ENCODE measurements at places on chromosomes 2 and 18. TPM values are rescaled to one million over a fixed set of nuclear protein-coding genes. Genes with fewer than 3 reads are reported as not detected.

DNA sequence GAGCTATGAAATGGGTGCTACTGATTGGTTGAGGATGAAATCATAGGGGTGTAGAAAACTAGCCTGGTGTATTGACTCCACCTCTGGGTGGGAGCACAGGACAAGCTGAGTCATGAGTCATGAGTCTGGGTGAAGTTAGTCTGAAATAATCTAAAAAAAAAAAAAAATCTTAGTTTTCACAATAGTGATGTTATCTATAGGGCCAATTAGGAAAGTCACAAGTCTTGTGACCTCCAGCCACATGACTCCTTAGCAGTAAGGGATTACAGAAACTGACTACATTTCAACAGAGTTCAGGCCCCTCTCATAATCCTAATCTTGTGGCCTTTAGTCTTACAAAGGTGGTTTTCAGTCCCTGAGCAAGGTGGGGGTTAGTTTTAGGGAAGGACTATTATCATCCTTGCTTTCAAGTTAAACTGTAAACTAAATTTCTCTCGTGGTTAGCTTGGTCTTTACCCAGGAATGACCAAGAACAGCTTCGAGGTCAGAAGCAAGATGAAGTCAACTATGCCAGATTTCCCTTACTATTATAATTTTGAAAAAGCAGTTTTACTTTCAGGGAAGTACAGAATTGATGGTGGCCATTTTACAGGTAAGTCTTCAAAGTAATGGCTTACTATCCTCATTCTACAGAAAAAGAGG lies 338.0 kb upstream of the GYPC start:
- no peak overlapping the region for H3K27ac ChIP-seq
- no peak for DNase-seq
- no peaks in the 10 kb centered on the region for H3K27me3 ChIP-seq
- no peaks in the 10 kb centered on the region for H3K4me1 ChIP-seq
- no peaks in the 10 kb centered on the region for H3K36me3 ChIP-seq
- H3K4me3 ChIP-seq, result no peak overlapping the region

DNA sequence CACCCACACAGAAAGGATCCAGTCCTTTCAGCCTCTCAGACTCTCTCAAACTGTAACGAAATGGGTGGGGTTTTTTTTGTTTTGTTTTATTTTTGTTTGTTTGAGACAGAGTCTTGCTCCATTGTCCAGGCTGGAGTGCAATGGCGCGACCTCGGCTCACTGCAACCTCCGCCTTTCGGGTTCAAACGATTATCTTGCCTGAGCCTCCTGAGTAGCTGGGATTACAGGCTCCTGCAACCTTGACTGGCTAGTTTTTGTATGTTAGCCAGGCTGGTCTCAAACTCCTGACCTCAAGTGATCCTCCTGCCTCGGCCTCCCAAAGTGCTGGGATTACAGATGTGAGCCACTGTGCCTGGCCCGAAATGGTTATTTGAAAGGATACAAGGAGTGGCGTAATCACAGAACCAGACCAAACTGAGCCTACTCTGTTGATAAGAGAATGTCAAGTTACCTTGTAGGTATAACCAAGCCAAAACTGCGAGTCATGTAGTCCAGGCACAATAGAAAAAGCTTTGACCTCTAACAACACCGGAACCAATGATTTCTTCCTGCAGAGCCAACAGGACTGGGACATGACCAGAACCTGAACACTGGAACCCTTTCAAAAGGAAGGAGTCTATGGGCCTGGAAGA lies 72.5 kb downstream of the NCAPH start:
- H3K36me3 ChIP-seq, result no peaks in the 10 kb centered on the region
- H3K27me3 ChIP-seq, result no peaks in the 10 kb centered on the region

- no peak overlapping the region for H3K27ac ChIP-seq
- H3K36me3 ChIP-seq, result no peaks in the 10 kb centered on the region
- no peak for DNase-seq
Observed at GRCh38 chr2:14998546-14998945, 366.0 kb downstream of the LRATD1 start.

DNA sequence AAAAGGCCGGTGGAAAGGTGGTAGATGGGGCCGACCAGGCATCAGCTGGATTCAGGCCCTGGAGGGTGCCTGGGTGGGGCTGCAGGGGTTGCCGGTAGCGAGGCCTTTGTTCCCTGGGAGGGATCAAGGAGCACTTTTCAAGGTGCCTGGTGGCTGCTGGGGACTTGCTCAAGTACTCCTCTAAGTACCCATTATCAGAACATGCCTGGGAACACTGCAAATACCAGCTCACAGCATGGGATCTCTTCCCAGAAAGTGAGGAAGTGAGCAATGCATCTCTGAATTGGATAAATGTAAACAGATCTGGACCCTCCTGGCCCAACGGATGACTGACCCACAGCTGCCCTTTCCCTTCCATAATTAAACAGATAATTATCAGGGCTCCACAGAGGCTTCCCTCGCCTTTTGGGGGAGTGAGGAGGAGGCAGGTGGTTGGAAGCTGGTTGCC lies 210.5 kb downstream of the SH3RF3 start:
- no peak overlapping the region for H3K27ac ChIP-seq
- no peaks in the 10 kb centered on the region for H3K36me3 ChIP-seq
- no peaks in the 10 kb centered on the region for H3K27me3 ChIP-seq
- no peak for DNase-seq
- no peak overlapping the region for H3K4me3 ChIP-seq

- no peak overlapping the region for H3K27ac ChIP-seq
- H3K4me3 ChIP-seq, result no peak overlapping the region
- no peaks in the 10 kb centered on the region for H3K4me1 ChIP-seq
- no peak for DNase-seq
Observed at GRCh38 chr2:20484810-20485611, 38.1 kb downstream of the RHOB start.

DNA sequence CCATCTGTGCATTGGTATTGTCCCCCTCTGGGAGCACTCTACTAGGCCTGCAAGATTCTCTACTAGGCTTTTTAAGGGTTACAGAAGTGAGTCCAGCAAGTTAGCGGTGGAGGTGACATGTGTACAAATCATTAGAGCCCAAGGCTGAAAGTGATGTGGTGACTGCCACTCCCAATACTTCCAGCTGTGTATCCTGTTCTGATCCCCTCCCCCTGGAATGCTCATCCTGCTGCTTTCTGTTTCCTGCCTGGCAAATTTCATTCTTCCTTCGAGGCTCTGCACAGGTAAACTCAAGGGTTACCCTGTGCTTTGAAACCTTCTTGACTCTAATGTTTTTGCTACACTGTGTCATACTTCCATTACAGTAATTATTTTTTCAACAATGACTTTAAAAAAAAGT lies 258.5 kb upstream of the REV1 start:
- no peaks in the 10 kb centered on the region for H3K27me3 ChIP-seq
- no peak overlapping the region for H3K27ac ChIP-seq
- no peaks in the 10 kb centered on the region for H3K36me3 ChIP-seq
- no peak overlapping the region for H3K4me3 ChIP-seq

DNA sequence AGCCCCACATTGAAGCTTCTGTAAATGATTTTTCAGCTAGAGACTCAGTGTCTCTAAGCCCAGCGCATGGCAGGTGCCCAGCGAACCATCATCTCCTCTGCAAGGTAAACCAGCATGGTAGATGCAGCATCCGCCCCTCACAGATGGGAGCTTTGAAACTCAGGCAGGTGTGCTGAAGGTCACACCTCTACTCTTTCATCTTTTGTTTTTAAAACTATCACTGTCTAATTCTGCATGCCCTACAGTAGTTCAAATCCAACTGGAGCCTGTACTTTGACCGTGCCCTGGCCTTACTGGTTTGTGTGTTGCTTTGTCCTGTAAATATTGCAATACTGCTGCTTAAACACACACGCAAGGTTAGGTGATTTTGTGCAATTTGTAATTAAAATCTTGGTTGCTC lies 831.1 kb downstream of the GALR1 start:
- no peak for DNase-seq
- no peaks in the 10 kb centered on the region for H3K36me3 ChIP-seq
- no peaks in the 10 kb centered on the region for H3K4me1 ChIP-seq
- H3K27me3 ChIP-seq, result no peaks in the 10 kb centered on the region

GRCh38 chr2:27245626-27246025 lies 17.2 kb downstream of the SLC30A3 start:
- peaks cover 16% of the 10 kb centered on the region for H3K4me1 ChIP-seq
- H3K36me3 ChIP-seq, result peaks cover 34% of the 10 kb centered on the region
- H3K27ac ChIP-seq, result no peak overlapping the region
- peaks cover 4% of the 10 kb centered on the region for H3K27me3 ChIP-seq
- H3K4me3 ChIP-seq, result no peak overlapping the region

The PAX8 gene
- 0.36 TPM for total RNA-seq

The FAM161A gene
- total RNA-seq, result 1.0 TPM

The AQP4 gene
- total RNA-seq, result not detected

The OSBPL6 gene
- total RNA-seq, result 0.08 TPM

Data from CD4-positive, alpha-beta T cell (primary cell).